T-cell (primary cell): ENCODE measurements at places on chromosomes 12 and 14.

DNA sequence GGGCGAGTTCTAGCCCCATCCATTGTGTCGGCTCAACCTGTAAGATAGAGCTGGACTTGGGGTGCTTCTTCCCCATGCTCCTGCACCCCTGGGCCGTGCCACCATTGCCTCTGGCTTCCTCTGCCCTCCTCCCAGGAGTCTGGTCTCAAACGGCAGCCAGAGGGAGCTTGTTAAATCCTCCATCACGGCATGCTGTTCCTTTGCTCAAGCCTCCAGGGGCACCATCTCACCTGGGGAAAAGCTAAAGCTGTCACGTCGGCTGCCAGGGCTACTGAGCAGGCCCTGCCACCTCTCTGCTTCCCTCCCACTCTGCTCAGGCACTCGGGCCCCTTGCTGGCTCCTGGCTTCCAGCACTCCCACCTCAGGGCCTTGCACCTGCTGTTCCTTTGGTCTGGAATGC, 140.4 kb downstream of the RBM19 start:
- H3K36me3 ChIP-seq = peaks cover 15% of the 10 kb centered on the region
- H3K27ac ChIP-seq = no peak overlapping the region
- no peak overlapping the region for H3K4me3 ChIP-seq
- DNase-seq = no peak
- no peaks in the 10 kb centered on the region for H3K27me3 ChIP-seq

DNA sequence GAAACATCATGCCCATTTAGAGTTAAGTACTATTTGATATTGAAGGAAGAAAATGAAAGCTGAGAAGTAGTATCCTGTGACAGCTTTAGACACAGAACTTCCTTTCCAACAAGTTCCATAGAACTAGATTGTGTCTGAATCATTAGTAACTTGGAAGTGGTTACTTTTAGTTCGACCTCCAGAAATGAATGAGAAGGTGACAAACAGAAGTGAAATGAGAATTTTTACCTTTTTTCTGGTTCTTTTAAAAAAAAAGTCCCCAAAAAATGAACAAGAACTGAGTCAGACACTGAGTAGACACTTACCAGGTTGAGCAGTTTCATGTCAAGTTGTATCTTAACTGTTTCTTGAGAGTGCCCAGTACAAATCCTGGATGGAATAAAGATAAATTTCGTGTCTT, 3.0 kb downstream of the ATP6V0A2 start:
- H3K4me3 ChIP-seq = no peak overlapping the region
- H3K27me3 ChIP-seq = no peaks in the 10 kb centered on the region
- H3K4me1 ChIP-seq = peaks cover 31% of the 10 kb centered on the region
- no peaks in the 10 kb centered on the region for H3K36me3 ChIP-seq

- H3K27ac ChIP-seq = no peak overlapping the region
- no peak overlapping the region for H3K4me3 ChIP-seq
- no peaks in the 10 kb centered on the region for H3K36me3 ChIP-seq
- no peaks in the 10 kb centered on the region for H3K27me3 ChIP-seq
- H3K4me1 ChIP-seq = no peaks in the 10 kb centered on the region
Observed at GRCh38 chr12:5102261-5102789, 58.6 kb downstream of the KCNA5 start.

DNA sequence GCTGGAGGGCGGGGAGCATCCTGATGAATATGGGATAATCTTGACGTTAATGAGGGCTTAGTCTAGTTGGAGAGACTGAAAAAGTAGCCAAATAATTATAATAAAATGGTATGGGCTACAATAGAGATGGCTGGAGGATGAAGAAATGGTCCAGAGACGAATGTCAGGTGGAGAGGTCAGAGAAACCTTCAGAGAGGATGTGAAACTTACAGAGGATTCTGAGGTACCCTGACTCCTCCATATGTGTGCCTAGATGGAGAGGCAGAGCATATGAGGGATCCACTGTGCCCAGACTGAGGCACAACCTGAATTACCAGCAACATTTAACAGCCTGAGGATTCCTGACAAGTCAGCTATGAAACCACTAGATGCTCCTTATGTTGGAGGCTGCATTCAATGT, 417.0 kb downstream of the ATP23 start:
- DNase-seq = no peak
- no peak overlapping the region for H3K4me3 ChIP-seq
- H3K27ac ChIP-seq = no peak overlapping the region
- no peaks in the 10 kb centered on the region for H3K27me3 ChIP-seq
- no peaks in the 10 kb centered on the region for H3K4me1 ChIP-seq

- no peaks in the 10 kb centered on the region for H3K36me3 ChIP-seq
- DNase-seq = no peak
- H3K4me1 ChIP-seq = no peaks in the 10 kb centered on the region
- no peak overlapping the region for H3K27ac ChIP-seq
Observed at GRCh38 chr14:69079188-69079742, 73.7 kb downstream of the DCAF5 start.

GRCh38 chr12:56158926-56159461, 835 bp downstream of the MYL6 start:
- no peaks in the 10 kb centered on the region for H3K27me3 ChIP-seq
- H3K4me1 ChIP-seq = peaks cover 51% of the 10 kb centered on the region
- H3K4me3 ChIP-seq = peak overlapping the region; percentile 91
- no peak for DNase-seq
- peaks cover 8% of the 10 kb centered on the region for H3K36me3 ChIP-seq

- DNase-seq = no peak
- H3K4me1 ChIP-seq = no peaks in the 10 kb centered on the region
- no peak overlapping the region for H3K27ac ChIP-seq
- no peaks in the 10 kb centered on the region for H3K27me3 ChIP-seq
- no peak overlapping the region for H3K4me3 ChIP-seq
- H3K36me3 ChIP-seq = no peaks in the 10 kb centered on the region
Observed at GRCh38 chr12:93714382-93714781, 37.2 kb downstream of the CRADD start.
